ENCODE measurements at places on chromosomes 11 and 22.

DNA sequence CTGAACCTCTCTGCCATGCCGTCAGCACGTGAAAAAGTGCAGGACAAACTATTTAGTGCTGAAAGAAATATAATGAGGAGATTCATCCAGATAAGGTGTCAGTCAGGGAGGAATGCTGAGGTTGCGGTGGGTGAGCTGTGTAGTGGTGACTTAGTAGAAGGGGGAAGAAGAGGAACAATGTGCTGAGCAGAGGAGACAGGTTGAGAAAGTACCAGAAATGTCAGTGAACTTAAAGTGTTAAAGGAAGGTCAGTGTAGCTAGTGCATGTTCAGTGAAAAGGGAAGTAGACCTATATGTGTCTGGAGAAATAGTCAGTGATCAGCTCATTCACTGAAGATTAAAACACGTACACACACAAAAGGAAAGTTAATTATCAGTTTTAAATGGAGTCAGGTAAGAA is 237.6 kb upstream of the CCDC179 start:
- DNase-seq: no peak

DNA sequence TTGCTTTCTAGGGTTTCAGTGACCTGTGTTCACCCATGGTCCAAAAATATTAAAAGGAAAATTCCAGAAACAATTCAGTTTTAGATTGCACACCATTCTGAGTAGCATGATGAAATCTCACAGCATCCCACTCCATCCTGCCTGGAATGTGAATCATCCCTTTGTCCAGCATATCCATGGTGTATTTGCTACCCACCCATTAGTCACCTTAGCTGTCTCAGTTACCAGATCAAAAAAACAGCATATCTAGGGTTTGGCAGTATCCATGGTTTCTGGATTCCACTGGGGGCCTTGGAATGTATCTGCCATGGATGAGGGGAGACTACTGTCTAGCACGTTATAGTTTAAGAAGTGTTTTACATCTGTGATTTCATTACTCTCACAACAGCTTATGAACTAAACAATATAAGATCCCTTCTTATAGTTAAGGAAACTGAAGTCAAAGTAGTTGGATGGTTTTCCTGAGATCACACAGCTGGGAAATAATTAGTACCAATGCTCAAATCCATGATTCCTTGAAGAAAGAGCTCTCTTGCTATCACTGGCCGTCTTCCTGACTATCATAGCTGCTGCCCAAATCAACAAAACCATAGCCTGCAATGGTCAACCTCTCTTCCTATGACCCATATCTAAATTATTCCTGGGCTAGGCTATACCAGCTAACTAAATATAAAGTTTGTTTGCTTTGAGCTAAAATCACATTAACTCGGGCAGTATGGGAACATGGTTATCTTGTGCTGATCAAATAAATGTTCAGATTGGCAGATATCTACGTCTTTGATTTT is 122.6 kb downstream of the MICAL2 start:
- DNase-seq: no peak

- DNase-seq: no peak
These were observed 868.0 kb downstream of the METTL15 start for GRCh38 chr11:28976012-28976800.

DNA sequence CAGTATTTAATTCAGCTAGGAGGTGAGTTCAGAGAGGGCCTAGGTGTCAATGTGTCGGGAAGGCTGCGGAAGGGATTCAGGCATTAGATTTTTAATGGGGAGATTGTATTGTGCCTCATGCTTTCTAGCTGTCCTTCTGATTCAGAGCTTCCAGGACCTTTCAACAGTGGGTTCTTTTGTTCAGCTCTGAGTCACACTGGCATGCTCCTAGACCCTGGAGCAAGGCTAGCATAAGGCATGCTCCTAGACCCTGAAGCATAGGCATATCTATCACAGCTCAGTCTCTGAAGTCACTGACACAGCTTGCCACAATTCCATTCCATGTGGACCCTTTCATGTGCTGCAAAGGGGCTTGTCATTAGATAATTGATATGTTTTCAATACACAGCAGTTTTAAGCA is 396.9 kb downstream of the RAB38 start:
- DNase-seq: no peak

DNA sequence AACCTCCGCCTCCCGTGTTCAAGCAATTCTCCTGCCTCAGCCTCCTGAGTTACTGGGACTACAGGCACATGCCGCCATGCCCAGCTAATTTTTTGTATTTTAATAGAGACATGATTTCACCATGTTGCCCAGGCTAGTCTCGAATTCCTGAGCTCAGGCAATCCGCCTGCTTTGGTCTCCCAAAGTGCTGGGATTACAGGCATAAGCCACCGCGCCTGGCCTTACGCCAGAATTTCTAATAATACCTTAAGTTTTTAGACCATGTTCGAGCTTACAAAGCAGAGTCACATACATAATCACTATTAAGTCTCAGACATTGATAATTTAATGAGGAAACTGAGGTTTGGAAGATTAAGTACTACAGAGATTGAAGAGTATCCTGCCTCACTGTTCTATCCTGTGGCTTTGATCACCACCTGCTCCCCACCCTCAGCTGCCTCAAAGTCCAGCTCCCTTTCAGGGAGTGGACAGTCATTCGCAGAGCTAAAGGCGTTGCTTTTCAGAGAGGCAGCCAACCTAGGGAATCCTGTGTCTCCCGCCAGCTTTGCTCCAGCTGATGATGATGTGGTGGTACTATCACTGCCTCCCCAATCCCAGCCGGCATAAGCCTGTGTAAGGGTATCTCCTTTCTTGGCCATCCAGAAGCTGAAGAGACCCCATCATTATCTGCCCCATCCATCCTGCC is 7.7 kb downstream of the UBASH3B start:
- no peak for DNase-seq

DNA sequence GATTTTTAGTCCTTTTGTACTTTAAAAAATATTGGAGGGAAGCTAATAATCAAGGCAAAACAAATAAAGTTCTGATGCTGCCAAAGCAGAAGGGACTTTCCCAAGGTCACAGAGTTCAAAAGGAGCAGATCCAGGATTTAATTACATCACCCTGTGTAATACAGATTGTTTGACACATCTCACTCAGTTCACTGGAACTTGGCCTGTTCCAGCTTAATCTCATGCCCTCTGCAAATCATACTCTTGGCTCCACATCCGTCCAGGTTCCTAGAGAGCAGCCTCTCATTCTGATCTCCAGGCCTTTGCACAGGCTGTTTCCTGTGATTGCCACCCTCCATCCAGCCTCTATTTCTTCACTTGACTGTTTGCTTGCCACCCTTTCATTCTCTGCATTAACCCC is 151.7 kb downstream of the SPON1 start:
- no peak for DNase-seq

DNA sequence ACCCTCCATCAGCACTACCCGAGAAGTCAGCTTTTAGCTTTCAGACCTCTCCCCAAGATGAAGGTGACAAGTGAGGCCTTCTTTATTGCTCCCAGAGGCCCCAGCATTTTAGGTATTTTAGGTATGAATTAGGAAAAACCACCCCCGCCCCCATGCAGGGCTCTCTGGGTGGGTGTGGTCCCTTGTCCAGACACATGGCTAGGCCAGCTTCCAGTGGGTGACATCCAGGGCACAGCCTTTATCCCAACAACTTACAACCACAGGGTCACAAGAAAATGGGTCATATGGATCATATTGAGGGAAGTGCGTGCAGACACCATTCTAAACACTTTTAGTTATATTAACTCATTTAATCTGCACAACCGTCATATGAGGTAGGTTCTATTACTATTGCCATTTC is 42.1 kb downstream of the RIBC2 start:
- DNase-seq: no peak

GRCh38 chr11:9605742-9606141 is 32.3 kb downstream of the WEE1 start:
- DNase-seq: no peak

- peak; percentile 67 for DNase-seq
These were observed 21.7 kb downstream of the SLC43A1 start for GRCh38 chr11:57493507-57494503.

- no peak for DNase-seq
These were observed 362.1 kb downstream of the DDX10 start for GRCh38 chr11:109026891-109027489.

DNA sequence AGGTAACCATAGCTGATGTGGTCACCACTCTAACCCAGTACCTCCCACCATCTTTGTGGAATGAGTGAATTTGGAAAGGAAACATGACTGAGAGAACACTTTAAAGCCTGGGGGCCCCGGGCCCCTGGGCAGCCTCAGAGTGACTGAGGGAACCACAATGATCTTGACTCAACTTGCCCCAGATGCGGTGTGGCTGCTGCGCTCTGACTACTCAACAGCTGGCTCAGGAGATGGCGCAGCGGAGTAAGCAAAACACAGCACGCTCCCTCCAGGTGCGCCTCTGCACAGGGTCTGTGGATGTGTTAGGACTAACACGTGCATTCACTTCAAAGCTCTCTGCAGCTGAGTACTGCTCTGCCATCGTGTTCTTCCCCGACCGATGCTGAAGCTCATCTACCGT is 5.9 kb downstream of the RNF215 start:
- no peak for DNase-seq

- no peak for DNase-seq
These were observed 294.6 kb downstream of the MIAT start for GRCh38 chr22:26952004-26952403.

DNA sequence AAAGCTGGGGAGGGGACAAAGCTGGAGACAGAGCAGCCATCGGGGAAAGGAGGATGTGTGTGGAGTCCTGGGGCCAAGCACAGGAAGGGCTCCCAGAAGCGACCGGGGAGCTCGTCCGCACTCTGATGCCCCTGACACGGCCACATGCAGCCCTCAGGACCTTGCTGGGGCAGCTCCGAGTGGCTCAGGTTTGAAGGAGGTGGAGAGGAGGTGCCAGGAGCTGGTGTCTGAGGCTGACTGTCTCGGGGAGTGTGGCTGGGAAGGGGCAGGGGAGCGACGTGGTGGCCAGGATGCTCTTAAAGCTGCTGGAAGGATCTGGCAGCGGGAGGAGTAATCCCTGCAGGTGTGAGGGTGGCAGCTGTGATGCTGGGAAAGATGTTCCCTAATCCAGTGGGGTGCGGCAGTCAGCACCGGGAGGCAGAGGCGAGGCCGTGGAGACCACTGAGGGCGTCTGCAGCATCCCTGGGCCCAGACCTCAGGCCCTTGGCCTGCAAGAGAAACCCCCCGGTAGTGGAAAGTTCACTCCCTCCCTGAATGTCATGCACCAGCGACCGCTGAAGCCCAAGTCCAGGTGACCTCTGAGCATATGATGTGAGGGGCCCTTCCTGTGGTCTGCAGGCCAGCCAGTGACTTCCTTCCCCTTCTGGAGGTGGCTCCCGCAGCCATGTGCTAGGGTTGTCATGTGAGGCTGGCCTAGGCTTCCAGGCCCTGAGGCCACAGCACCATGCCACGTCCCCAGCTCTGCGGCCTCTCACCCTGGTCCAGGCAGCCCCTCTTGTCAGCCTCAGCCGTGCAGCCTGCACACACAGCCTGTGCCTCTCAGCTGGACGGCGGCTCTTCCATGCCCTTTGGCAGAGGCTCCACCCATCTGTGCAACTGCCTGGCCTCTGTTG is 17.2 kb upstream of the CTSD start:
- DNase-seq: no peak

- no peak for DNase-seq
These were observed 15.2 kb downstream of the PDGFD start for GRCh38 chr11:104148706-104149105.

DNA sequence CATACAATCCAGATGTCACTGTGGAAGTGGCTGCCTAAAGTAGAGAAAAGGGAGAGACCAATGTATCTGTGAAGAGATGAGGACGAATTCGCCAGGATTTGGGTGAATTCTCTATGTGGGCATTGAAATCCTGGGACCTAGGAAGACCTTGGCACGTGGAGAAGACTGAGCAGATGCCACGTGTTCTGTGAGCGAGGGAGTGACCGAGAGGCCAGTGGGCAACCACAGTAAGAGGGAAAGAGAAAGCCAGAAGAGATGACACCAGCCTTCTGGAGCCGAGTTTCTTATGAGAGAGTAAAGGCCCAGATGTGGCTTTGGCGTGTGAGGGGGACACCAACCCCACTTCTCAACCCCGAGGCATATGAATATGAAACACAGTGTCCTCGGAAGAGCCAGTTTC is 228.1 kb downstream of the BUD13 start:
- no peak for DNase-seq

- no peak for DNase-seq
These were observed 78.5 kb downstream of the CYP2R1 start for GRCh38 chr11:14813516-14813915.

- no peak for DNase-seq
These were observed 919.2 kb downstream of the METTL15 start for GRCh38 chr11:29027436-29027835.

DNA sequence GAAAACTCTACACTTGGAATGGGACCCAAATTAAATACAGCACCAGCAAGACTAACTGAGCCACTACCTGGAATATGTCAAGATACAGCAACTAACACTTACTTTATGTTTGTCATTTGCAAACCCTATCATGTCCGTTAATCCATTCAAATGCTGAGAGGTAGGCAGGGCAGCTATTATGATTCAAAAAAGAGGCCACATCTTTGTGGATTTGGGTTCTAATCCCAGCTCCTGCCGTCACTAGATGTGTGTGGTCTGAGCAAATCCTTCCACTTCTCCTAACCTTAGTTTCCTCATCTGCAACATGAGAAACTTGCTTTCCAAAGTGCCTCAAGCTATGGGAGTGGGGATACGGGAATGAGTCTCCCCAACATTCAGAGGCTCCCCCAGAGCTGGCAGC is 24.2 kb downstream of the FLI1 start:
- no peak for DNase-seq

- DNase-seq: no peak
These were observed 57.8 kb downstream of the PISD start for GRCh38 chr22:31604137-31604705.

DNA sequence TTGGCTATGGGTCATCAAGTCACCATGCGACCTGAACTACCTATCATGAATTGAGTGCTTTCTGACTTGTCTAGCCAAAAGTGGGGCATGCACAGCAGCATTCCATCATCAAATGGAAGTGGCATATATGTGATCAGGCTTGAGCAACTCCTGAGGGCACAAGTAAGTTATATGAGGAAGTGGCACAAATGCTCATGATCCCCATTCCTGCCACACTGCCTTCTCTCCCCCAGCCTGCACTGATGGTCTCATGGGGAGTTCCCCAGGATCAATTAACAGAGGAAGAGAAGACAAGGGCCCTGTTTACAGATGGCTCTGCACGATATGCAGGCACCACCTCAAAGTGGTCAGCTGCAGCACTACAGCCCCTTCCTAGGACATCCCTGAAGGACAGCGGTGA is 21.8 kb downstream of the MS4A4E start:
- DNase-seq: no peak

DNA sequence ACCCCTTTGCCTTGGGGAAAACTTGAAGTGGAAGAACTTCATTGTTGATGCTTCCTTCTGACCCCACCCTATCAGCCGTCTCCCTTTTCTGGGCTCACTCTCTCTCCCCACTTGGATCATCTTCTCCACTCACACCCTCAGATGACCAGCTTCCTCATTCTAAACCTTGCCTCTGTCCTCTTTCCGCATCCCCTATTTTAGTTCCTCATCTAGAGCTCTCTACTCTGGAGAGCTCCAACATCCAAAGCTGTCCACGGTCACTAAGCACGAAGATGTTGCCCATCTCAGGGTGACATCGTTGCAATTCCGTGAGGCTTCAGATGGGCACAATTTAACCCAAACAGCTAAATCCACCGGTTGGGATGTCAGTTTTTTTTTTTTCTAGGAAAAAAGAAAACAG is 31.6 kb upstream of the ME3 start:
- no peak for DNase-seq

- DNase-seq: no peak
These were observed 34.0 kb upstream of the CLPB start for GRCh38 chr11:72468289-72468688.

- DNase-seq: no peak
These were observed 1104.8 kb downstream of the DLG2 start for GRCh38 chr11:84522331-84522730.

Data from activated CD4-positive, alpha-beta T cell treated with anti-CD3 and anti-CD28 coated beads for 24 hours (primary cell).